ENCODE measurements at places on chromosomes 4 and X. TPM values are rescaled to one million over a fixed set of nuclear protein-coding genes. Genes with fewer than 3 reads are reported as not detected.

DNA sequence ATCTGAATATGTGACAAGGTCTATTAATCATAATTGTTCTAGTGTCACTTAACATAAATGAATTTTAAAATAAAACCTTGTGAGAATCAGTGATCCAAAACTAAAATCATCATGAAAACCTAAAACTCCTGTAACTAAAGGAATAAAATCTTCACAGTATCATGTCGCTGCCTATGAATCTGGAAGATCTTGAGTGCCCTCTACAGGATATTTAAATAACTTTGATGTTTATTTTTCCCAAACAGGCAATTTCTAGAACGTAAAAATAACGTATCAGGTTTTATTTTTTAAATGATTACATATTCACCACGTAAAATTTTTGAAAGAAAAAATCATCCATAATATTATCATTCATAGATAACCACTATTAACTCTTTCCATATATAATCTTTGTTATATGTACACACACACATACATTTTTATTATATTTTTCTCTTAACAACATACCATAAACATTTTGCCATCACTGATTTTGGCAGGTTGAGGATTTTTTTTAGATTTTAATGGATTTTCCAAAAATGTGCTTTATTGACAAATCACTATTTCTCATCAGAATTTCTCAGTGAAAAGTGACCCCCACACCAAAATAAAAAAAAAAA lies 79.6 kb downstream of the COMMD8 start:
- no peak overlapping the region for H3K4me3 ChIP-seq
- H3K36me3 ChIP-seq, result no peaks in the 10 kb centered on the region
- H3K27ac ChIP-seq, result no peak overlapping the region
- no peaks in the 10 kb centered on the region for H3K4me1 ChIP-seq

DNA sequence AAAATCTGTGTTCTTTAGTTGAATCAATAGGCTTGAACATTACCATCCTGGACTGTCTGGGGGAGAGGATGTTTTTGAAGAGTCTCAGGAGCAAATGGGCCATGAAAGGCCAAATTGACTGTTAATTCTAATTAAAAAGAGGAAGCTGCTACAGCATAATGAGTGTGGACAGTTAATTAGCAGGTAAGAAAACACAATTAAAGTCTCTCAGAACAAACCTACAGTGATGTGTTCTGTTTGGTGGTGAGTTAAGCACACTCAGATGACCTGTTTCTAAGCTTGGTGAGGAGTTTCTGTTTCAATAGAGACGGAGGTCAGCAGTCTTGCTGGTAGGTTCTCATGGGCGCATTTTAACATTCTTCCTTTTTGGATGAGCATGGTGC lies 68.1 kb downstream of the DRD5 start:
- no peak overlapping the region for H3K4me3 ChIP-seq
- no peaks in the 10 kb centered on the region for H3K36me3 ChIP-seq
- DNase-seq, result no peak
- H3K27ac ChIP-seq, result no peak overlapping the region

The AWAT2 gene
- not detected for total RNA-seq

- H3K27ac ChIP-seq, result no peak overlapping the region
- no peaks in the 10 kb centered on the region for H3K4me1 ChIP-seq
- H3K4me3 ChIP-seq, result no peak overlapping the region
- H3K27me3 ChIP-seq, result no peaks in the 10 kb centered on the region
- peak; percentile 46 for DNase-seq
These were observed 79.8 kb upstream of the SMARCAD1 start for GRCh38 chr4:94127707-94128328.

DNA sequence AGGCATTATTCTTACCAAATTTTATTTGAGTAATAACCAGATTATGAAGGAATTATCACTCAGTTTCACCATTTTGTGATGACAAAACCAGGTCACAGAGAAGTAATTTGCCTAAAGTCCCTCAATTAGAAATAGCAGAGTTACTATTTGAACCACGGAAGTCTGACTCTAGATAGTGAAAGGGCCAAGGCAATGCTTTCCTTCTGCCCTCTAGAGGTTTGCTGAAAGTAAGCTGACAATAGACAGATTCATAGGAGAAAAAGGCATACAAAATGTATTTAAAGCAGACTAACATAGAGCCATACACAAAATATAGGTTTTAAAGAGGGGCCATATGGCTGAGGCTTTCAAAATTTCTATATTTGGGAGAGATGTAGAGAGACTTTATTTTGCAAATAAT lies 43.1 kb downstream of the CXXC4 start:
- DNase-seq, result peak; percentile 12
- no peaks in the 10 kb centered on the region for H3K27me3 ChIP-seq
- H3K36me3 ChIP-seq, result no peaks in the 10 kb centered on the region
- no peak overlapping the region for H3K27ac ChIP-seq

DNA sequence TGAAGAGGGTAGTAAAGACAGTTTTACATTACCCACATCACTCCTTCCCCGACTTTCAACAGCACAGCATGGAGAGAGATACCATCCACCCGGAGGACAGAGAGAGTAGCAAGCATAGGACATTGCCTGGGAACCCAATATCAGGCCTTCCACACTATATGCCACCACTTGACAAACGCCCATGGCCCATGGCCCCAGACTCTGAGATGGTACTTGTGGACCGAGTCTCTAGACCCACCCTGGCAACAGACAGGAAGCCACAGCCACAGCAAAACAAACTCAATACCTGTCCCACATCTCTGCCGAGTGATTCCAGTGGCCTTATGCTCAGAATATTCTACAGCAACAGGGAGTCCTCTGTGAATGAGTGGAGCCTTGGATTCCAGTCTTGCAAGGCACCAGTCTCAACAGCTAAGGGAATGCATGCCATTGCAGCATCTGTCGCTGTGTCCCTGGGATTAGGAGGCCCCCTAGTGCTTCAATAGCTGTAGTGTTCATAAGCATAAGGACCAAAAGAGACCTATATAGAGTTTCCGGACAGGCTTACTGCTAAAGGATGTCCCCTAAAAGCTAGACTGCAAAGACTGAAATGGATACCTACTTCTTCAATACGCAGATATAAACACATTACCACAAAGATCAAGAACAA lies 14.7 kb upstream of the CT55 start:
- H3K4me3 ChIP-seq, result no peak overlapping the region
- H3K27ac ChIP-seq, result no peak overlapping the region
- H3K36me3 ChIP-seq, result no peaks in the 10 kb centered on the region
- H3K4me1 ChIP-seq, result no peaks in the 10 kb centered on the region
- DNase-seq, result peak; percentile 56

The ASB12 gene
- 0.24 TPM for total RNA-seq

- no peaks in the 10 kb centered on the region for H3K4me1 ChIP-seq
- H3K27ac ChIP-seq, result no peak overlapping the region
- H3K4me3 ChIP-seq, result no peak overlapping the region
- no peaks in the 10 kb centered on the region for H3K36me3 ChIP-seq
- H3K27me3 ChIP-seq, result no peaks in the 10 kb centered on the region
These were observed 25.6 kb downstream of the ELF4 start for GRCh38 chrX:130084631-130085237.

DNA sequence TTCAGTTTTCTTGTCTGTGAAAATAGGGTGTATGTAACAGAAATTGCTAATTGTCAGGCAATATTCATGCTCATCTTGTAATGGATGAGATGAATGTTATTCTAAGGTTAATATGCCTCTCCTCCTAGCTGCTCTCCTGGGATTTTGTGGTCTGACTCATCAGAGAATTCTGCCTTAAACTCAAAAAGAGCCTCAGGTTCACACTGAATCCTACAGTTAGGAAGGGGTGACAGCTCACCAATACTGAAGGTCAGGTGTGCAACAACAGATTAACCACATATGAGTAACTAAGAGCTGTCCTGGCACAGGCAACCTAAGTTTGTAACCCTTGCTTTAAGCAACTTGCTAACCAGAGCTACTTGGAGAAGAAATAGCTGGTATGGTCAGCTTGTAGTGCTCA lies 197.7 kb downstream of the SPATA18 start:
- no peak overlapping the region for H3K27ac ChIP-seq
- DNase-seq, result no peak
- no peaks in the 10 kb centered on the region for H3K27me3 ChIP-seq
- no peaks in the 10 kb centered on the region for H3K36me3 ChIP-seq
- H3K4me1 ChIP-seq, result no peaks in the 10 kb centered on the region

DNA sequence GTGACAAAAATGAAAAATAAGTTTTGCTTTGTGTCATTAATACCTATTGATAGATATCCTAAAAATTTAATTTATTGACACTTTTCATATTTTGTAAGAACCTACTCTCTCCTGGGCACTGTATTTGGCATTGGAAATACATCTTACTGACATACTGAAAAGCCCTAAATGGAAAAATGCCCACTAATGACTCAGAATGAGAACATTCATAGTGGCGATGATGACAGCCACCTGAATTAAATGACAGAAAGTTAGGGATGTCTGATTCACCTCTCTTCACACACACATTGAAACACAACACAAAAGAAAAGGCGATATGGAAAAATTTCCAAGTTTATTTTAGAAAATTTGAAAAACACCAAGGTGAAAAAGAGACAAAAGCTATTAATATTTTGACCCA lies 992.3 kb downstream of the STPG2 start:
- H3K27me3 ChIP-seq, result no peaks in the 10 kb centered on the region
- no peak overlapping the region for H3K4me3 ChIP-seq
- H3K27ac ChIP-seq, result no peak overlapping the region
- H3K4me1 ChIP-seq, result no peaks in the 10 kb centered on the region
- no peak for DNase-seq

- H3K4me1 ChIP-seq, result no peaks in the 10 kb centered on the region
- peaks cover 64% of the 10 kb centered on the region for H3K36me3 ChIP-seq
- no peak for DNase-seq
- no peak overlapping the region for H3K4me3 ChIP-seq
These were observed 156.7 kb downstream of the ATP10D start for GRCh38 chr4:47641755-47642154.

DNA sequence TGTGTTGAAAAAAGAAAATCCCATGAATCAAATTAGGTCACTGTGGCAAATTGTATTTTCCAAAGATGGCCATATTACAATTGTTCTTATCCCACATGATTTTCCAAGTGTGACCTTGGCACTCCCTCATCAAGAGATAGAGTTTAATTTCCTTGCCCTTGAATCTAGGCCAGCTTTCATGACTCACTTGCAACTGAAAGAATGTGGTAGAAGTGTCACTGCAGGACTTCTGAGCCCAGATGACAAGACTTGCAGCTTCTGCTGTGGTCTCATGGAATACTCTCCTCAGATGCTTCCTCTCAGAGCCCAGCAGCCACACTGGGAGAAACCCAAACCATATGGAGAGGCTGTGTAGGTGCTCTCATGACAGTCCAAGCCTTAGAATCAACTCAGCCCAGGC lies 139.0 kb downstream of the ADAMTS3 start:
- H3K27me3 ChIP-seq, result no peaks in the 10 kb centered on the region
- H3K4me1 ChIP-seq, result no peaks in the 10 kb centered on the region
- no peaks in the 10 kb centered on the region for H3K36me3 ChIP-seq
- peak; percentile 13 for DNase-seq
- no peak overlapping the region for H3K27ac ChIP-seq

The ATP1B4 gene
- total RNA-seq, result 0.11 TPM

The EVC2 gene
- 3.3 TPM for total RNA-seq

- no peak overlapping the region for H3K4me3 ChIP-seq
- no peaks in the 10 kb centered on the region for H3K36me3 ChIP-seq
- H3K27ac ChIP-seq, result no peak overlapping the region
- no peak for DNase-seq
- H3K4me1 ChIP-seq, result no peaks in the 10 kb centered on the region
These were observed 644.4 kb downstream of the TRIML1 start for GRCh38 chr4:188783606-188784160.

The GABRB1 gene
- total RNA-seq, result 0.42 TPM

DNA sequence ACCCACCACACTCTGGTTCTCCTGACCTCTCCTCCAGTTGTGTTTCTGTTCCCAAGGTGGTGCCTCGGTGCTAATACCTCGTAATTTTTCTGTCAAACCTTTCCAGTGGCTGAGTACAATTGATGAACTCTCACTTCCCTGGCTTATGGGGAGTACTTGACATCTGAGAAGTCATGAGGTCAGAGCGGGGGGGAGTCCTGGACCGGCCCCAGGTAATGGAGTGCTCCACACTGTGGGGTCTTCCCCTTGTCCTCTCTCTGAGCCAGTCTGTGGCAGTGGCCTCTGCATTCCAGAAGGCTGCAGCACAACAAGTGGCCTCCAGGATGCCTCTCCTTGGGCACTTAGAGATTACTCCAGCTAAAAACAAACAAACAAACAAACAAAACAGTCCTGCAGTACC lies 122.5 kb upstream of the TRIM2 start:
- no peaks in the 10 kb centered on the region for H3K36me3 ChIP-seq
- no peak for DNase-seq
- peaks cover 8% of the 10 kb centered on the region for H3K4me1 ChIP-seq
- no peaks in the 10 kb centered on the region for H3K27me3 ChIP-seq
- H3K4me3 ChIP-seq, result no peak overlapping the region
- H3K27ac ChIP-seq, result no peak overlapping the region

DNA sequence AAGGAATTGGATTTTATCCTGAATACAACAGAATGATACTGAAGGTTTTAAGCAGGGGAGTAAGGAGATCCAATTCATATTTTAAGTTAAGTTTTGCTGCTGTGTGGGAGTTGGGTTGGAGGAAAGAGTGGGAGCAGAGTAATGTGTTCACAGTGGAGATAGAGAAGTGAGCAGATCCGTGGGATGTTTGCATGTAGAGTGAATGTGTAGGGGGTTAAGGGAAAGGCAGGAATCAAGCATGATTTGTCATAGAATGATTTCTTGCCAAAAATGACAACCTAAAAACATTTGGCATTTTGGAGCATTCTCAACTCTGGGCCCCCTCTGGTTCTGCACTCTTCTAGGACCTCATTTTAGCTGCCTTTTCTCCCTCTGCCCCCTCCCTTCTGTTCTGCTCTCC lies 76.6 kb downstream of the ARHGAP10 start:
- H3K4me3 ChIP-seq, result no peak overlapping the region
- H3K27me3 ChIP-seq, result no peaks in the 10 kb centered on the region
- no peaks in the 10 kb centered on the region for H3K36me3 ChIP-seq
- no peak overlapping the region for H3K27ac ChIP-seq

- H3K27ac ChIP-seq, result peak overlapping the region; percentile 59
- peaks cover 16% of the 10 kb centered on the region for H3K36me3 ChIP-seq
- no peak overlapping the region for H3K4me3 ChIP-seq
- peaks cover 6% of the 10 kb centered on the region for H3K4me1 ChIP-seq
- peak; percentile 39 for DNase-seq
- H3K27me3 ChIP-seq, result no peaks in the 10 kb centered on the region
These were observed 37.9 kb downstream of the RBBP7 start for GRCh38 chrX:16832301-16832700.

DNA sequence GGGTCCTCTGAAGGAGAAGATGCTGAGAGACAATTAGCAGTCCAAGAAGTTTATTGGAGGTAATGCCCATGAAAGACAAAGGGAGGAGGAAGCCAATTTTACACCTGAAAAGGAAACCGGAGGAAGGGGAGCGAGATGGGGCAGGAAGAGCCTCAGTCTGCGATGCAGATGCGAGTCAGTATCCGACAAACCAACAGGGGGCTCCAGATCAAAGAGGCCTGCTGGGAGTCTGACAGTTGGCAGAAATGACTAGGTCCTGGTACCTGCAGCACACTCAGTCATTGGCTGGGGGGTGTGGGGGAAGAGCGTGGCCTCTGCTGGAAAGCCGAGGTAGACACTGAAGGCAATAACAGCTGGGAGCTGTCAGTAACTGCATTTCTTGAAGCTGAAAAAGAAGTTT lies 231.1 kb upstream of the CENPE start:
- DNase-seq, result peak; percentile 14
- no peaks in the 10 kb centered on the region for H3K27me3 ChIP-seq
- H3K4me3 ChIP-seq, result no peak overlapping the region
- peaks cover 6% of the 10 kb centered on the region for H3K4me1 ChIP-seq
- H3K36me3 ChIP-seq, result no peaks in the 10 kb centered on the region

- no peaks in the 10 kb centered on the region for H3K4me1 ChIP-seq
- H3K36me3 ChIP-seq, result no peaks in the 10 kb centered on the region
- no peaks in the 10 kb centered on the region for H3K27me3 ChIP-seq
These were observed 15.3 kb upstream of the HPRT1 start for GRCh38 chrX:134444681-134445080.

Data from cardiac muscle cell (in vitro differentiated cells and primary cell).